GM12865 (cell line): ENCODE measurements at places on chromosomes 5 and 9.

- no peak for DNase-seq
These were observed 46.8 kb upstream of the PLPP6 start for GRCh38 chr9:4615251-4615650.

- no peak for DNase-seq
These were observed 1.6 kb downstream of the ADAMTSL2 start for GRCh38 chr9:133536080-133536479.

DNA sequence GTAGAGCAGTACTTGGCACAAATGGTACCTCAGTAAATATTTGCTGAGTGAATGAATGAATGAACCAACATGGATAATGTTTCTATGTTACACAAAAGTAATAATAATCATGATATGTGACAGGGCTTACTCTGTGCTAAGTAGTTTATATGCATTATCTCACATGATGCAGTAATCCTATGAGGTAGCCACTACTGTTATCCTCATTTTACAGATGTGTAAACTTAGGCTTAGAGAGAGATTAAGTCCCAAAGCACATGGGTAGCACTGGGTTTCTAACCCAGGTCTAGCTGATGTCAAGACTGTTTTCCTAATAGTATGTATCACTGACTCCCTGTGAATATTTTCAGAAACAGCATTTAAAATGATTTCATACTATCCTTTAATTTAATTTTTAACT lies 44.1 kb upstream of the VDAC1 start:
- no peak for DNase-seq

- DNase-seq: no peak
These were observed 275.5 kb downstream of the DENND1A start for GRCh38 chr9:123654218-123654993.

- DNase-seq: peak; percentile 73
These were observed 113.2 kb downstream of the SLC25A46 start for GRCh38 chr5:110852053-110852452.

- peak; percentile 64 for DNase-seq
These were observed 40.9 kb upstream of the GLDC start for GRCh38 chr9:6686396-6686795.

- no peak for DNase-seq
These were observed 68.7 kb downstream of the PSMB7 start for GRCh38 chr9:124346347-124347163.

DNA sequence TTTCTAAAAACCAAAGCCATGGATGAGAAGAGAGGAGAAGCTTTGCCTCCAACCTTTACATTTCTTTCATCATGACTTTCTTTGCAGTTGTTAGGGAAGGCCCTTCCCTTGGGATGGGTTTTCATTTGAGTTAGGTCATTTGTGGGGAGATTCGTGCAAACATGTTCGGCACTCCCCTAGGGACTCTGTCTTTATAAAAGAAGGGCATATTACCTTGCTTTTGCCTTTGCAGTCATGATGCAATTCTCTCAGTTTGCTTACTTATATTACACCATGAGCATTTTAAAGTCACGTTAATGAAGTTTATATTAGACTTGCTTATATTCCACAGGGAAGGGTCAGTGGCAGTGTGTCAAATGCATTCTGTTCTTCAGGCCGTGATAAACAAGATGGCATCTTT lies 289.3 kb upstream of the WWC1 start:
- DNase-seq: no peak
